ENCODE measurements at places on chromosomes 16 and 17. TPM values are rescaled to one million over a fixed set of nuclear protein-coding genes. Genes with fewer than 3 reads are reported as not detected.
A peak's percentile ranks its signal among the peaks of the same experiment; 100 is the strongest.

- DNase-seq: no peak
These were observed at the start of gene C16orf96 for GRCh38 chr16:4556112-4556511. C16orf96 (plus strand) TSS chr16:4556340; CDS start chr16:4556490, 150 bp downstream.

DNA sequence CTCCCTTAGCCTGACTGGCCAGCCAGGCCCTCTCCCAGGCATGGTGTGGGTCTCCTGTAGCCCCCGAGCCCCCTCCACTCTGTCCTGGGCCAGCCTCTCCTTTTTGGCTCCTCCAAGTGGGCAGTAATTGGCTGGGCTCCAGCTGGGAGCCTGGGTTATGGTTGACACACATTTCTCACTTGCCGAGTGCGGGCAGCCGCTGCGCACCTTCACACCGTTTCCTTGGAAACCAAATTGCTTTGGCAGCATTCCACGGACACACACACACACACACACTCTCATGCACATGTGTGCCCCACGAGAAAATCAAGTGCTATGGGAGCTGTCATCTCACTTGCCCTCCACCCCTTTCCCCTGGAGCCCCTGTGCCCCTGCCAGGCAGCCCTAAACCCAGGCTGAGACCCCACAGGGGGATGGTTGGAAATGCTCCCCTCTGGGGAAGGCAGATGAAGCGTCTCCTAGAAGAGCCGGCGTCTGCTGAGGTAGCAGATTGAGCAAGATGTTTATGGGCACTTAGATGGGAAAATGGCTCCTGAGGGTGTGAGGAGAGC, 402.7 kb upstream of the TNRC6C start:
- no peak for DNase-seq

The IRX3 gene
- total RNA-seq: 0.43 TPM

The GP1BA gene
- total RNA-seq: not detected

The C17orf100 gene
- total RNA-seq: 3.3 TPM

DNA sequence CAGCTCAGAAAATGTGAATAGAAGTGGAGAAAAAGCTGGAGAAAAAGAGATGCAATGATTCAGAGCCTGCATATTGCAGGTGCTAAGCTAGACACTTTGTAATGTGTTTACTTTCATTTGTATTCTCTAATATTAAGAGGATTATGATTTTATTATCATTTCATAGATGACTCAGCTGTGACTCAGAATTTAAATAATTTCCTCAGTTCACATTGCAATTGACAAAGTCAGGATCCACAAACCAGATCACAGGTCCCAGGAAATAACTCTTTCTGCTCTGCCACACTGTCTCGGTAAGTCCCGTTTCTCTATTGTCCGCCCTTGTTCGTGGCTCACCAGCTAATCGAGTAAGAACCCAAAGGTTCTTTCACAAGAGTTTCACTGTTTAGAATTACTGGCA, 235.4 kb upstream of the MON1B start:
- no peak for DNase-seq

DNA sequence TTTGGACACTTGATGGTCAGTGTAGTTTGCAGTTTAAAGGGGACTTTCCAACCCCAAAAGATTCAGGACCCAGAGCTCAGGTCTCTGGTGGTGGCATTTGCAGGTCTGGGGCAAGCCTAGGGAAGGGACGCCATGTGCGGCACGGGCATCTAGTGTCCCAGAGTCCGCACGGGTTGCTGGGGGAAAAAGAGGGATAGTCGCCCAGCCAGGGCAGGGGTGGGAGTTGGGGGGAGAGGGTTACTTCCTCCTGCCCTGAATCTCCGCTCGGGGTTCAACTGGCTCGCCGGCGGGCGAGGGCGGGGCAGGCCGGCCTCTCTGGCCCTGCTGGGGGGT, 239 bp upstream of the CA7 start:
- DNase-seq: no peak

The SLC5A11 gene
- total RNA-seq: 2.5 TPM

GRCh38 chr16:57118461-57119084, 26.2 kb downstream of the CPNE2 start:
- DNase-seq: no peak

GRCh38 chr17:2511138-2511461, 588 bp downstream of the METTL16 start:
- DNase-seq: no peak

DNA sequence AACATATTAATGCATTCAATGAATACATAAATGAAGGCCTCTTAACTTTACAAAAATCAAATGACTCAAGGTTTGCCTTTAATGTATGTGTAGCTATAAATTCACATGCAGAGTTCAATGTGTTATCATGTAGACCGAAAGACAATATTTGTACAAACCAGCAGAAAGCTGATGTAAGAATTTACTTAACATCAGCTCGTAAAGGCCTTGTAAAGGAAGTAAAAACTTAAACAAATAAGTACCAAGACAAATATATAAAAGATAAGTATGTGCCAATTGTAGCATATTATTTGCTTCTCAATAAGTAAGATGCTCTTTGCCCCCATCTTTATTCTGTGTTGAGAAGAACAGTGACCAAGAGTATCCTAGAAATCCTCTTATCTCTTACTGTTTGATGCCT, 105.7 kb downstream of the SYCE1L start:
- no peak for DNase-seq

GRCh38 chr17:28963055-28963611, 11.8 kb upstream of the PHF12 start:
- DNase-seq: no peak

DNA sequence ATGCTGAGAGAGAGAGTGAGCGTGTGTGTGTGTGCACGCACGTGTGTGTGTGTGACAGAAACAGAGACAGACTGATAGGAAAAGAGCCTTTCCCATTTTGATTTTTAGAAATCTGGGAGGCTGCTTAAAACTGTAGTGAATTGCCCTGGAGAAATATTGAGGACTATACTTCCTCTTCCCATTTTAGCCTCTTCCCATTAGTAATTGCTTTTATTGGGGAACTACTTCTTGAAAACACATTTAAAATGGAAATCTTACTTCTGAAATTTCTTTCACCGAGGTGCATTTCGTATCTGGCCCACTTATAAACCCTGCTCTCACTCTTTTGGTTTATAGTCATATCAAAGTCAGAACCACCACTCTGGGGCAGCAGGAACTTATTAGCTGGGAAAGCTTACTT, 47.1 kb downstream of the NUP93 start:
- no peak for DNase-seq

The EPOP gene
- total RNA-seq: 2.8 TPM

DNA sequence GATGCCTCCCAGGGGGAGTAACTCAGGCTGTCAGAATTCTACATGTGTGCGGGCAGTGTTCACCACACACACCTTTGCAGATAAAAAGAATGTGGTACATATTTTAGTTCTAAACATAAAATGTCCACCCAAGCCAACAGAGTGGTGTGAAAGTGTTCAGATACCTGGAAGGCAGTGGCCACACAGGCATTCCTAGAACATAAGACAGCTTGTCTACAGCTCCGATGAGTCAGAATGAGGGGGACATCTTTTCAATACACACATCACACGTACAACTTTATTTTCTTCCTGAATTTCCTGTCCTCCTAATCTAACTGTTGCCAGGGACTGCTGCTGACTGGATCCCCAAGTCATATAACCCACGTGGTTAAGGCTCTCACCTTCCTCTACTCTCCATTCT, 142.3 kb downstream of the ZFHX3 start:
- no peak for DNase-seq

The OR2C1 gene
- 0.14 TPM for total RNA-seq

DNA sequence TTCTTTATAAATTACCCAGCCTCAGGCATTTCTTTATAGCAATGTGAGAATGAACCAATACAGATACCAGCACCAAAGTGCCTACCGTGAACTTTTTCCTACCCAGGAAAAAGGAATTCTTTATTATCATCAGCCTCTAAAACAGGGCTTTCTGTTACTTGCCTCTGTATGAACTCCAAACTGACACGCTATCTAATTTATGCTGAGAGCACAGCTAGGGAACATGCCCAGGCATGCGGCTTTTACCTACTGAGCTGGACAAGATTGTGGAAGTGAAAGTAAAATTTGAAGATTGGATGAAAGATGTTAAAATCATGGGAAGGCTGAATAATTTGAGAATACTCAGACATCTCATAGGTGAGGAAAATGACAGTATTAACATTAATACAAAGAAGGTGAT, 24.4 kb upstream of the ADCY9 start:
- no peak for DNase-seq

GRCh38 chr16:50879873-50880695, 138.2 kb downstream of the CYLD start:
- peak; percentile 9 for DNase-seq

DNA sequence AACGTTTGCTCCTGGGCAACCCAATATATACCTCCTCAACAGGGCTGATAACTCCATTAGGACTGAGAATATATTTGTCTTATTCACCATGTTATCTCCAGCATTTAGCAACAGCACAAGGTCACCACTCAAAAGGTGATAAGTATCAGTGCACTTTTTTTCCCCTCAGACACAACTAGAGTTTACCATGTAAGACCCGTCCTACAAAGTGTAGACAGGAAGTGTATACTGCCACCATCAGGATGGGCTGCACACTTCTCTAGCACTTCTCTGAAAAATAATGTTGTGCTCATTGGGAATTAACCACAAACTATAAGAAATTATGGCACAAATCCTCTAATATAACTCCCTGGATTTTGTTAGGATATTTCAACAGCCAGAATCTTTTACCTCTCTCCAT, 5.7 kb upstream of the VAT1L start:
- no peak for DNase-seq

DNA sequence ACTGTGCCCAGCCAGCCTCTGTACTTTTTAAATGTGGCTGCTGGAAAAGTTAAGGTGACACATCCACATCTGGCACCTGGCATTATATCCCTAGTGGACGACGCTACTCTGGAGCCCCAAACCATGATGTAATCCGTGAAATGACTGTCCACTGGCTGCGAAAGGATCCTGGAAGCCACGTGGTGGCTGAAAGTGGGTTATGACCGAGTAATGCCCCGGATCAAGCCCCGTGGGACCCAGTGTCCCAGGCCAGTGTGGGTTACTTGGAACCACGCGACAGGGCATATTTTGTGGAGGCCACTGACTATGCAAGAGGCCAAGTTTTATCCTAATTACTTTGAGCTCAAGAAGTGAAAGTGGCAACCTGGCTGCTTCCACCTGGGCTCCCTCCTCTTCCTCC, 79.6 kb downstream of the PGS1 start:
- DNase-seq: no peak

The RCVRN gene
- total RNA-seq: 0.20 TPM

DNA sequence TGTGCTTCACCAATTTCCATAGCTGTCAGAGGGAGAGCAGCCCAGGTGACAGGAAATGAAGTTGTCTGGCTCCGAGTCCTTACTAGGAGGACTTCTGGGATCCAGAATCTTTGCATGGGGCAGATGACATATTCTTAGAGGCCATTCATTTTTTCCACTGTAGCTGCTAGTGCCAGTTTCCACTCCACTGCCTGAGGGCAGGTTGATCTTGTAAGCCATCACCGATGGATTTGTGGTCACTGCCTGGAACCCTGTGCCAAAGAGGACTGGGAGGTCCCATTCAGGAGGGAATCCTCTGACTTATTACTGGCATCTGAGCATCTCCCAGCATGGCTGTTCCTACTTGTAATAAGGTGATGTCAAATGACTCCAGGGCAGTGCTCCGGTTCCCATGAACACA, 144.1 kb upstream of the KCNJ18 start:
- no peak for DNase-seq

The ARL5C gene
- total RNA-seq: not detected

- no peak for DNase-seq
These were observed 44.8 kb downstream of the METTL16 start for GRCh38 chr17:2466931-2467330.

DNA sequence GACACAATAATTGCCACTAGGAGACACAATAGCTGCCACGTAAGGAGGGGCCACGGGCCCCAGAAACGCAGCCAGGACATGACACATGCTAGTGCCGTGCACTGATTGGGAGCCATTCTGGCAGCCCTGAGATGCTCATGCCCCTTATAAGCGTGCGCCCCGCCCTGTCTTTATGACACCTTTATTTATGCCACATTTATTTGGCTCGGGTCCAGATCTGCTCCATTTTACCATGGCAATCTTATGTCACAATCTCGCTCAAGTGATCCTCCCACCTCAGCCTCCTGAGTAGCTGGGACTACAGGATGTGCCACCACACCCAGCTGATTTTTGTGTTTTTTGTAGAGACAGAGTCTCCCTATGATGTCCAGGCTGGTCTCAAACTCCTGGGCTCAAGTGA, 43.8 kb upstream of the NF1 start:
- no peak for DNase-seq

DNA sequence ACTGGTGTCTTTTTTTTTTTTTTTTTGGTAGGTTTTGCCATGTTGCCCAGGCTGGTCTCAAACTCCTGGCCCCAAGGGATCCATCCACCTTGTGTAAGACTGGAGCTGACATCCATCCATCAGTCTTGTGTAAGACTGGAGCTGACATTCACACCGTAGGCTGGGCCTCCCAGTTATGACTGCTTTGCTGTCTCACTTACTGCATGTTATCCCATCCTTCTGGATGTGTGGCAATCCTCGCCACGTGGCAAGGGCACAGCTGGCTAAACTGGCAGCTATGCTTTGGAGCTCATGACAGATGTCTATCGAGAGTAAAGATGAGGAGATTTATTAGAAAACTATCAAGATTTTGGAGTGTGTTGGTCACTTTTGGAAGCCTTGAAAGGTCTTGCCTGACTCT, 115.1 kb downstream of the ABCA8 start:
- DNase-seq: no peak

- DNase-seq: no peak
These were observed 181.5 kb upstream of the GSE1 start for GRCh38 chr16:85431431-85432124.

GRCh38 chr16:50499254-50499653, 48.9 kb upstream of the NKD1 start:
- no peak for DNase-seq

The KRTAP2-1 gene
- total RNA-seq: not detected

The CNGB1 gene
- total RNA-seq: 0.29 TPM

DNA sequence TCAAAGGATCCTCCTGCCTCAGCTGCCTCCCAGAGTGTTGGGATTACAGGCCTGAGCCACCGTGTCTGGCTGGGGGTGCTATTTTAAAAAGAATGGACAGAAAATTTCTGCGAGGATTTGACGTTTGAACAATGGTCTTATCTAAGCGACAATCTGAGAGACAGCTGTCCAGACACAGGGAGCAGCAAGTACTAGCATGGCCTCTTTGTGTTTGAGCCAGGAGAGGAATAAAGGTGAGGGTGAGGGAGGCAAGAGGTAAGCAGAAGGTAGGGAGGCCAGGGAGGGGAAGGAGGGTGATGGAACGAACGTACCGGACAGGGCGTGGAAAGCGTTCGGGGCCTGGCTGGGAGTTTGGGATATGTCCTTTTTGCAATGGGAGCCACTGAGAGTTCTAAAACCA, 59.2 kb downstream of the PITPNC1 start:
- no peak for DNase-seq

Measured in mucosa of gallbladder (tissue), 1 donor.